ENCODE measurements at places on chromosomes 6 and 20.
A peak's percentile ranks its signal among the peaks of the same experiment; 100 is the strongest.

DNA sequence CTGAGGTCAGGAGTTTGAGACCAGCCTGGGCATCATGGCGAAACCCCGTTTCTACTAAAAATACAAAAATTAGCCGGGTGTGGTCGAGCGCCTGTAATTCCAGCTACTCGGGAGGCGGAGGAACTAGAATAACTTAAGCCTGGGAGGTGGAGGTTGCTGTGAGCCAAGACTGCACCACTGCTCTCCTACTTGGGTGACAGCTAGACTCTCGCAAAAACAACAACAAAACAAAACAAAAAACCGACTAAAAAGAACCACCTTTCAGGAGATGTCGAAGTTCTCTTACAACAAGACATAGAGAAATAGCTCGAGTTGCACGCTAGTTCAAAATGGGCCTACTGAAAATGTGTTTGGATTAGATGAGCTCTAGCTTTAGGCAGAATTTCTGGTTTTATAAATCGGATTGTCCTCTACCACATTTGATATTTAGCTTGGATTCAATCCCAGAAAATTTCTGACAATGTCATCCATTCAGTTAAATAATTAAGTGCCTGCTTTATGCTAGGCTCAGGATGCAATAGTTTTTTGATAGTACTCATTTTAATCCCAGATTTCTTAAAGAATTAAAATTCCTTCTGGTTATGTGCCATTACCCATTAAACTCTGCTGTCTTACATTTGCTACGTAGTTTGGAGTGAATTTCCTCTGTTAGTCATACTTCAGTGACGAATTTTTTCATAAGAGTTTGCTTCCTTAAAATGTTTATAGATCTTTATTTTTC is 137.5 kb upstream of the SHLD1 start:
- DNase-seq, result no peak

- peak; percentile 56 for DNase-seq
Observed at GRCh38 chr20:3115190-3116107, 30.9 kb upstream of the AVP start.

DNA sequence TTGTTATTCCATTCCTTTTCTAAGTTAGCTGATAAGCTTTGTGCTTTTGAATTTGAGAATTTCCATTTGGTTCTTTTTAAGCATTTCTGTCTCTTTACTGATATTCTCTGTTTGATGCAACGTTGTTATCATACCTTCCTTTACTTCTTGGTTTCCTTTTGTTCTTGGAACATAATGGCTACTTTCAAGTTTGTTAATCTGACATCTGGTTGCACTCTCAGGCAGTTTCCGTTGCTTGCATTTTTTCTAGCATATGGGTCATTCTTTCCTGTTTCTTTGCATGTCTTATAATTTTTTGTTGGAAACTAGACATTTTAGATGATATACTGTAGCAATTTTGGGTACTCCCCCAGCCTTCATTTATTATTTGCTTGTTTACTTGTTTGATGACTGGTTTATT is 12.5 kb downstream of the CDC5L start:
- DNase-seq, result no peak

DNA sequence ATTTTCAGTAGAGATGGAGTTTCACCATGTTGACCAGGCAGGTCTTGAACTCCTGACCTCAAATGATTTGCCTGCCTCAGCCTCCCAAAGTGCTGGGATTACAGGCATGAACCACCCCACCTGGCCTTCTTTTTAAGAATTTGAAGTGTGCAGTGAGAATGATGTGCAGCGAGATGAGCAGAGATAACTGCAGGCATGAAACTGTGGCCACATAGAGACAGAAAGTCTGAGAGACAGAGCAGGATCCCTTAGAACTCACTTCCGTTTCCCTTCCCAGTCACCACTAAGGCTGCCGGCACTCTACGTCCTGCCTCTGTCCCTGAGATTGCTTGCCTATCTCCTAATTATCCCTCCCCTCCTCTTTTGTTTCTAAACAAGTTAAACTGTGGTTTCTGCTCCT is 27.2 kb downstream of the IL22RA2 start:
- no peak for DNase-seq

DNA sequence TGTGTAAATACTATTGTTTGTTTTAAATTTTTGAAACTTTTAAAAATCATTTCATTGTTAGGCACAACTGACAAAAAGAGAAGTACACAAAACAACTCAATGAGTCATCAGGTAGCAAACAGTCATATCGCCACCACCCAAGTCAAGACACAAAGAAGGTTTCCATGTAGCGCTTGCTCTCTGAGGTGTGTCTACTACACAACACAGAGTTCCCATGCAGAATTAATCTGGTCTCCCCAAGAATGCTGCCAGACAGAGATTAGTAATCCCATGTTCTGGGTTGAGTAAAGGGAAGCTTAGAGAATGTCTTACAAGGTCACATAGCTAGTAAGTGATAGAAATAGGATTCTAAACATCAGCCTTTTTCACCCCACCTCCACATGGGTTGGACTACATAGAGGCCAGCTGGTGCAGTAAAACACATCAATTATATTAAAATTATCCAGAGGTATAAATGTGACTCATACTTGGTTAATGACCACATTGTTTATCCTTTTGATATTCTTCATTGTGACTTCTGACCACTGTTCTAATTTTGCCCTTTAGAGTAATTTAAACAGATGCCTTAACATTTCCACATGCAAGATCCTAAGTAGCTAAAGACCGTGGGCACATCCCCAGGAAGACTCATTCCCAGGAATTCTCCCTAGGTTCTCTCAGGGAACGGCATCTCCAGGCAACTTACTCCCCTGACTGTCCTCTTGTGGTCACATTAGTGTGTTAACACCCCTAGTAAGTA is 413.5 kb downstream of the PRKN start:
- DNase-seq, result no peak

DNA sequence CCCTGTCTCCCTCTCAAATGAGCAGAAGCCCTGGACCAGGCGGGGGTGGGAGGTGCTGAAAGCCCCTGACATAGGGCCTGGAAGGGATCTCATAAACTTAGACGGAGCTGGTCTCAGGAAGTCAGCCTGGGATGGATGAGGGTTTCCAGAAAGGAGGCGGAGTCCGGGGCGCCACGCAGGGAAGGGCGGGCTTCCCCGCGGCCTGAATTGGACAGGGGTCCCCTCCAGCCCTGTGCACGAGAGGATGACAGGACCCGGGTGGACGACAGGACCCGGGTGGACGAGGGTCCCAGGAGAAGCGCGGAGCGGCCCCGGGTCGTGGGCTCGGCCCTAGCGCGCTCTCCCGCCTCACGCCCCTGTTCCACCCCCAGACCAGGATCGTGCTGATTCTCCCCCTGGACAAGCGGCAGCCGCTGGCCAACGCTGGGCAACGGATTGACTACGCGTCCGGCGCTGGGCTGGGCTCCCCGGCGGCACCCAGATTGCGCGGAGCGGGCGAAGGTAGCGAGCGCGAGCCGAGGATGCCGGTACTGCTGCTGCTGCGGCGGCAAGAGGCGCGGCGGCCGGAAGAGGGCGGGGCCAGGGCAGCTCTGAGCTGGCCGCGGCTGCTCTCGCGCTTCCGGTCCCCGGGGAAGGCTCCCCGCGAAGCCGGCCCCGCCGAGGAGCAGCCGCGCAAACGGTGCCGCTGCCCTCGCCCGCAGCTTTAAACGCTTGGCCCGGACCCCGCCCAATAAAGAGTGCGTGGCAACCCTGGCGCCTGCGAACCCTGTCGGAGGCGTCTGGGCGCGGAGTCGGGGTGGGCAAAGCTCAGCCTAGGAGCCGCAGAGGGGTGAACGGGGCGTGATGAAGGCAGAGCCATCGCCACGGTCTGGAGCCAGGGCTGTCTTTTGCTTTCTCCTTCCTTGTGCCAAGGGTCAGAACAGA is 1.3 kb downstream of the C20orf144 start:
- peak; percentile 62 for DNase-seq

GRCh38 chr20:34190679-34191090 is 50.5 kb upstream of the ASIP start:
- DNase-seq, result peak; percentile 71

DNA sequence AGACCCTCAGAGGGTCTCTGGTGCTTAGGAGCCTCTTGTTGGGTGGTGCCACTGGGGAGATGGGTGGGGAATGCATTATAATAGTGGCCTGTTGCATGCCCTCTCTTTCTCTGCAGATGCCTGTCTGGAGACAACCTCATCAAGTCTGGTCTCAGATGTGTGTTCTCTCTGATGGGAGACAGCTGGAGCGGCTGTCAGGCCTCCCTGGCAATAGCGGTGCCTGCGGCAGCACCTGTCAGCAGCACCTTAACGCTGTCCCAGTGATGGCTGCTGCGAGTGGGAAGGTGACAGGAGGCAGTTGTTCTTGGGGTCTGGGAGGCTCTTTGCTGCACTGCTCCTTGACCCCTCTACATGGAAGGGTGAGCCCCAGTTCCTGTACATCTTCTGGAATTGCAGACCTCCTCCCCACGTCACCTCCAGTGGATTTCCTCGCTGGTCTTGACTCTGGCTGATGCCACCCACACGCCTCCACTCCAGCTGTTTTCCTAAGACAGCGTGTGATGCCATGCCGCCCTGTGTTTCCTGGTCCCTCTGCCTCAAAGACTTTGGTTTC is 63.3 kb upstream of the BLCAP start:
- no peak for DNase-seq

GRCh38 chr20:45823949-45824835 is 2.9 kb downstream of the TNNC2 start:
- DNase-seq, result no peak

DNA sequence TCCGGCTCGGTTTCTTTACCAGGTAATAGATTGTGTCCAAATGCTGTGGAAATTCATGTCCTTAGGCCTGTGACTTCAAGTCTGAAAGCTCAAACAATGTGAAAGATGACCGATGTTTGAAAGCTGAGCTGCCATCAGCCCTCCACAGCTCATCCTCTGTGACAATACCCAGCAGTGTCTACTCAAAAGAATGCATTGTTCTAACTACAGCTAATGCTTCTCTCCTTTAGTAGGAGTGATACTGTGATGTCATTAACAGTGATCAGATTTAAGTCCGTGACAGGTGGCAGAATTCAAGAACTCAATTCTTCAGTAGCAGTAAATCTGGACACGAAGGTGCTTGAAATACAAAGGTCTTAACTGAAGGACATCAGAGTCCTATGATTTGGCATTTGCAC is 97.3 kb downstream of the RCAN2 start:
- no peak for DNase-seq

GRCh38 chr6:163816441-163816840 is 401.9 kb downstream of the QKI start:
- DNase-seq, result no peak

GRCh38 chr20:31849306-31849930 is 4.0 kb upstream of the FOXS1 start:
- DNase-seq, result no peak

GRCh38 chr20:36808317-36809257 is 35.0 kb upstream of the DSN1 start:
- DNase-seq, result peak; percentile 67

- DNase-seq, result no peak
Observed at GRCh38 chr6:79094938-79095337, 16.9 kb upstream of the PHIP start.

DNA sequence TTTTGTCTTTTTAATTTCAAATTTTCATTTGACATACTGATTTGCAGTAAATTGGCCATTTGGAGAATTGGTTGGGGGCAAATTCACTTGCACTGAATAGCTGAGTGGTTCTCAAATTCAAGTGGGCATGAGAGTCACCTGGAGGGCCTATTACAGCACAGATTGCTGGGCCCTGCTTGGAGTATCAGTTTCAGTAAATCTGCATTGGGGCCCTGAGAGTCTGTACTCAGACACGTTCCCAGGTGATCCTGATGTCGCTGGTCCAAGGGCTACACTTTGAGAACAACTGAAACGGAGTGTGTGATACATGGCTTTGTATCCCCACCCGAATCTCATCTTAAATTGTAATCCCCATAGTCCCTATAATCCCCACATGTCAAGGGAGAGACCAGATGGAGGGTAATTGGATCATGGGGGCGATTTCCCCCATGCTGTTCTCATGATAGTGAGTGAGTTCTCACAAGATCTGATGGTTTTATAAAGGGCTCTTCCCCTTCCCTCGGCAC is 115.9 kb downstream of the KLHL32 start:
- no peak for DNase-seq

DNA sequence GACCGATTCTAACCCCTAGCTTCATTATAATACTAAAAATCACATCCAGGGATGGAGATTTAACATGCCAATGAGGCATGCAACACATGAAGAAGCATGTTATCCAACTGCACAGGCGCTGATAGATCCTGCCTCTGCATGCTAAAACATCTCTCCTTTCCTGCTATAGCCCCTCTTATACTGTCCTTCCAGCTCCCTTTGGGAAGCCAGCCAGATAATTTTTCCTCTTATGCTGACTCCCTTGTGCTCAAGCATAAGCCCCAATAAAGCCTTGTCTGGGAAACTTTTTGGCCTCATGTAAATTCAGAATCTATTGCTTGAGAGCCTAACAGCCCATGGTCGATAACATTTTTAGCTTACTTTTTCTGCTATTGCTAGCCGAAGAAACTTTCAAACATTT is 404.3 kb downstream of the EPM2A start:
- DNase-seq, result no peak

GRCh38 chr6:24694198-24694597 is 24.8 kb downstream of the C6orf62 start:
- DNase-seq, result no peak

- no peak for DNase-seq
Observed at GRCh38 chr6:138410048-138410735, 6.2 kb downstream of the HEBP2 start.

- no peak for DNase-seq
Observed at GRCh38 chr6:142856624-142857232, 88.2 kb downstream of the HIVEP2 start.

DNA sequence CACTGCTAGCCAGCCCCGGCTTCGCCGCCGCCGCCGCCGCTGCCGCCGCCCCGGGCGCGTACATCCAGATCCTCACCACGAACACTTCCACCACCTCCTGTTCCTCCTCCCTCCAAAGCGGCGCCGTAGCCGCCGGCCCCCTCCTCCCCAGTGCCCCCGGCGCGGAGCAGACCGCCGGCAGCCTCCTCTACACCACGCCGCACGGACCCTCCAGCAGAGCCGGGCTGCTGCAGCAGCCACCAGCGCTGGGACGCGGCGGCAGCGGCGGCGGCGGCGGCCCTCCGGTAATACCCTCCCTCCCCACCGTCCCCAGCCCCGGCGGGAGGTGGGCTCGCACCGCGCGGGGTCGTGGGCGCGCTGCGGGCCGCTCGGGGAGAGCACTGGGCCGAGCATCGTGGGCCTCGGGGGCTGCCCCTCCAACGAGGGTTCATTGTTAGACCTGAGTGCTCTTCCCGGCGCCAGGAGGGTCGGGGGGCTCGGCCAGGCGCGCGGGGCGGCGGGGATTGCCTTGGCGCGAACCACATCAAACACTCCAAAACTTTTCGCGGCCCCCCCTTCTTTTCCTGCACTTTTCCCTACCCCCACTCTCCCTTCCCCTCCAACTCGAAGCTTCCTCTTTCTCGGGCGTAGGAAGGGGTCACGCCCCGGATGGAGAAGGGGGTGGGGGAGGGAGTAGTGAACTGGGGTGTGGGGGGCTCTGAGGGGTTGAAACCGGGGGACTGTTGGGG is 827 bp downstream of the E2F3 start:
- DNase-seq, result peak; percentile 32

GRCh38 chr6:131096786-131097185 is 33.7 kb upstream of the EPB41L2 start:
- no peak for DNase-seq

DNA sequence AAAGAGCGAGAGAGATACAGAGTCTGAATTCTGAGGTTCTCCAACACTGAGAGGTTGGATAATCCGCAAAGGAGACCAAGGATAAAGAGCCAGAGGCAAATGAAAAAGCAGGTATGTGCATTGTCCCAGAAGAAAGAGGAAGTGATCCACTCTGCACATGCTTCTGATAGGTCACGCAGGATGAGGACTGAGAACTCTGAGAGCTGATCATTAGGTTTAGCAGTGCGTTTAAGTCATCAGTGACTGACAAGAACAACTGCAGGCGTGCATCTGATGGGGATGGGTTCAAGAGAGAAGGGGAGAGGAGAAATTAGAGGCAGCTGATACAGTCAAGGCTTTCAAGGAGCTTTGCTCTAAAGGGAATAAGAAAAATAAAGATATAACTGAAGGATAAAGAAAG is 301.2 kb upstream of the SGK1 start:
- no peak for DNase-seq

Measured in NCI-H460 (cell line).